ENCODE measurements at places on chromosomes 5 and 9.

GRCh38 chr9:129209109-129209508 is 31.0 kb upstream of the IER5L start:
- DNase-seq: no peak

- DNase-seq: no peak
Observed at GRCh38 chr5:61333321-61333953, 1.4 kb downstream of the ZSWIM6 start.

- DNase-seq: no peak
Observed at GRCh38 chr9:125732562-125732961, 14.6 kb upstream of the PBX3 start.

GRCh38 chr5:83973925-83974815 is 253.5 kb upstream of the HAPLN1 start:
- DNase-seq: no peak

DNA sequence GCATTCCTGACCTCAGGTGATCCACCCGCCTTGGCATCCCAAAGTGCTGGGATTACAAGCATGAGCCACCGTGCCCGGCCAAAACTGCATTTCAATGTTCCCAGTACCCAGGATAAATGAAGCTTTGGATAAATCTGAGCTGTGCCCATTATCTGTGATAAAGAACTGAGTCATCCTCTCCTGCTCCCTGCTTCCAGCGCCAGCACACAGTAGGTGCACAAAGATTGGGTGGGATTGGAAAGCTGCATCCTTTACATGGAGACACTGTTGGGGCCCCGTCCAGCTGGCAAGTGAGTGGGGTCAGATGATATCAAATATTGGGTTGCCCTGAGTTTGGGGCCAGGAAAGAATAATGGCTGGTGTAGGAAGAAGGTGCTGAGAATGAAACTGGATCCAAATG is 17.4 kb downstream of the SH2D3C start:
- no peak for DNase-seq

GRCh38 chr9:16371306-16371705 is 499.2 kb downstream of the BNC2 start:
- no peak for DNase-seq

- DNase-seq: no peak
Observed at GRCh38 chr5:33890131-33891032, 1.4 kb downstream of the ADAMTS12 start.

DNA sequence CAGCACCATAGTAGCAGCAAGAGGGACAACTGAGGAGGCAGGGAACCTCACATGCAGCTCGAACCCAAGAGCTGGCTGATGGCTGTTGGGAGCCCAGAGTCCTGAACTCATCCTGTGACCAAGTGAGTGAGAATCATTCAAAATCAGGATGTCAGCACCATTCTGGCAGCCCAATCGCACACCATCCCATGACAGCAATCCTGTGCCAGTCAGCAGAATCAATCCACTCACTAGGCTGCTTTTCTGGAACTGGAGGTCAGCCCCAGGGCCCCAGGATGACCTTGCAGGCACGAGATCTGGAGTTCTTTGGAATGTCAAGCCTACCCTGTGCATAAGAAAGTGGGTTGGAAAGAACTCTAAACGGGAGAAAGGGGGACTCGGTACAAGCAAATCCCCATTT is 67.8 kb upstream of the TAF11L2 start:
- DNase-seq: no peak

DNA sequence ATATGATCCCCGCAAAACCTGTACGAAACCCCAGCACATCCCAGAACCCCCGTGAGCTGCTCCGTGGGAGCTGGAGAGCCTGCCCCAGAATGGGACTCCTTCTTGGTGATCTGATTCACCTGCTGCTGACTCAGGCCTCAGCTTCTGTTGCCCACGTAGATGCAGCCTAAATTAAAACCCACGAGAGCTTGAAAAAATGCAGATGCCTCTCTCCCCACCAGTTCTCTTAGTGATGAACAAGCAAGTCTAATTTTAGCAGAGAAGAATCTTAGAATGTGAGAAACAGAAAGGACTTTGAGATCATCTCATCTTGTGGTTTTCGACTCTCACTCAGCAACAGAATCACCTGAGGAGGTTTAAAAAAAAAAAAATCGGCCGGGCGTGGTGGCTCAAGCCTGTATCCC is 57.6 kb downstream of the TMOD1 start:
- DNase-seq: no peak

GRCh38 chr5:96861076-96861475 is 15.2 kb upstream of the ERAP2 start:
- DNase-seq: no peak

DNA sequence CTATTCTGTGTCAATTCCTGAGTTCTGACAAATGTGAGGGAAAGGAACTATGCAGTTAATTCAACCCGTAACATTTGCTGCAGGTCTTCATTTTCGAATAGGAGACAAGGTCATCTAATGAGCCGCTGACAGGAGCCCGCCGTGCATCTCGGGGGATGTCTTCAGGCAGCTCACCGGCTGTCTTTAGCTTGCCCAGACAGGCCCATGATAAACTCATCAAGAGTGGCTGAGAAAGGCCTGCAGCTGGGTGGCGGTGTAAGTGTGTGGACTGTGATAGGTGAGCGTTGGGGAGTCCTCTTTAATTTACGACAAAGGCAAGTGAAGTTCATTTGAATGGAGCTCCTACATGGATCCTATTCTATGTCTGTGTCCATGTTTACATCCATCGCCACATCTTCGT is 190.5 kb downstream of the ADCY2 start:
- DNase-seq: no peak

GRCh38 chr5:131426011-131426410 is 162.2 kb downstream of the CDC42SE2 start:
- DNase-seq: no peak

GRCh38 chr9:120652934-120653333 is 61.3 kb downstream of the MEGF9 start:
- DNase-seq: no peak

GRCh38 chr9:87372356-87372851 is 125.3 kb upstream of the DAPK1 start:
- DNase-seq: no peak

- no peak for DNase-seq
Observed at GRCh38 chr5:63097286-63097685, 518.7 kb downstream of the LRRC70 start.

DNA sequence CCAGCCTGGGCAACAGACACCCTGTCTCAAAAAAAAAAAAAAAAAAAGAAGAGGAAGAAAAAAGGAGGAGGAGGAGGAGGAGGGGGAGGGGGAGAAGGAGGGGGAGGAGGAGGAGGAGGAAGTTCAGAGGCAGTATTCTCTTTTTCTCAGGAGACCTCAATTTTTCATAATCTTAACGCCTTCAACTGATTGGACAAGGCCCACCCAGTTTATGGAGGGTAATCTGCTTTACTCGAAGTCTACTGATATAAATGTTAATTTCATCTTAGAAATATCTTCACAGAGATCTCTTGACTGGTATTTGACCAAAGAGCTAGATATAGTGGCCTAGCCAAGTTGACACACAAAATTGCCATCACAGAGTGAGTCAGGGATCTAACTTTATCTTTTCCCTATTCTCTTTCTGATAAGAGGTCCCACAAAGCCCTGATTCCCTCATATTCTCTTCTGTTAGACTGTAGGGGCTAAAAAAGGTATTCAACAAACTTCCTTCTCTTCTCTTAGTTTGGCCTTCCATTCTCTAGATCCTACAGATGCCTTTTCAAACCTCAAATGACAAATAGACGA is 115.5 kb upstream of the ABCA1 start:
- no peak for DNase-seq

DNA sequence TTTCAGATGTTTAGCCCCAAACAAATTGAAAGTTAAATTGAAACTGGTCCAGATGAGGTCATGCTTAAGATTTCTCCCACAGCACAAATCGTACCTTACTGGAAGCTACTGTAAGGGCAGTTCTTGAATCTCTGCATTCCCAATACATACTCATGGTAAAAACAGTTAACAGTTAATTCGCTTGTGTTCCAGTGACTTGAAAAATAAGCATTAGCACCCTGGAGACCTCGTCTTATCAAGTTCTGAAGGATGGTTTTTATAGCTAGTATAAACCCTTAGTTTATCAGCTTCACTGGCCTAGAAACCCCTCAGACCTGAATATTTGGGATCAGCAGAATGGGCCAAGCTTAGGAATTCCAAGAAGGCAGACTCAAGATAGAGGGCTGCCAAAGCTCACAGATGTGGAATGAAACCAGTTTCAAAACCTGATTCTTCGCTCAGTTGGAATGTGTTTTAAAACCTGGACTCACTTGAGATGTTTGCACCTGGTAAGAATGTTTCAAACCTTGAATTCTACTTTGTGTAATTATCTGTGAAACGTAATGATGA is 103.6 kb downstream of the C9orf152 start:
- DNase-seq: no peak

GRCh38 chr9:84357275-84357674 is 16.7 kb upstream of the SLC28A3 start:
- no peak for DNase-seq

GRCh38 chr5:41843456-41844370 is 26.5 kb downstream of the OXCT1 start:
- no peak for DNase-seq

DNA sequence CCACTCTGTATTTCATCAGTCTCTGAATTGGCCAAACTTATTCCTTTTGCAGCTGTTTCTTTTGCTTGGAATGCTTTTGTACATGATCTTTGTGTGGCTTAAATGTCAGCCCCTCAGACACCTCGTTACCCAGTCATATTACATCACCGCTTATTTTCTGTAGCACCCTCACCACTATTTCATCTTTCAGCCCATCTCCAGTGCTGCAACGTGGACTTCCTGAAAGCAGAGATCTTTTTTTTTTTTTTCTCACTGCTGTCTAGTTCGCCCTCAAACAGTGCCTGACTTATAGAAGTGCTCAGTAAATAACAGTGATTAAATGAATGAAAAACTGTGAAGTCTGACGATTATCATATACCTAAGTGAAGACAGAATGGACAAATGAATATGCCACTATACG is 835 bp downstream of the SRA1 start:
- no peak for DNase-seq

DNA sequence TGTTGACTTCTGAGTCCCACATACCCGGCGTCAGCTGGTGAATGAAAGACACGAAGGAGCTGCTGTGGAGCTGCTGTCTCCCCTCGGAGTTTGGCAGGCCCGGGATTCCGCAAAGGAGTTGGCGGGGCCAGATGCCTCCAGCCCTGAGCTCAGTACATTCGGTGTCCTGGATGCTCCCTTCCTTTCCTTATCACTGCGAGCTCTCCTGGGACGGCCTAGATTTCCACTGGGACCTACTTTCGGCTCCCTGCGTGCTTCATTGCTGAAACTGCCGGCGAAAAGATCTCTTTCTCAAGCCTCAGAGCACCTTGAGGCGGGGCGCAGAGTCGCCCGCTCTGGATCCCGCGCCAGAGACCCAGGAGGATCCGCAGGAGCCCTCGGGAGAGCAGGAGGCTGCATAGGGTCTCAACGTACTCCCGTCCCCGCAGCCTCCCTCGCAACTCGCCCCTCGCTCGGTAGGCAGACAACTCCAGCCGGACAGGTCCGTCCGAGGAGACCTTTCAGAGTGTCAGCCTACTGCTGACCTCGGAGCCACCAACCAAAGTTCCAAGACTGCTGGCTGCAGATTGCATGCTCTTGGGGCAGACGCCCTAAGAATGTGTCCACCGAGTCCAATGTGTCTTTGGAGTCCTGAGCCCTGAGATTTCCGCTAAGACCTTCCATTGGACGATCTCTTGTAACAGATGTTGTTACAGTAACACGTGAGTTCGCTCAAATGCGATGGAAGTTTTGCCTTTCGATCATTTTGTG is 6.1 kb downstream of the ANXA2R start:
- DNase-seq: no peak

DNA sequence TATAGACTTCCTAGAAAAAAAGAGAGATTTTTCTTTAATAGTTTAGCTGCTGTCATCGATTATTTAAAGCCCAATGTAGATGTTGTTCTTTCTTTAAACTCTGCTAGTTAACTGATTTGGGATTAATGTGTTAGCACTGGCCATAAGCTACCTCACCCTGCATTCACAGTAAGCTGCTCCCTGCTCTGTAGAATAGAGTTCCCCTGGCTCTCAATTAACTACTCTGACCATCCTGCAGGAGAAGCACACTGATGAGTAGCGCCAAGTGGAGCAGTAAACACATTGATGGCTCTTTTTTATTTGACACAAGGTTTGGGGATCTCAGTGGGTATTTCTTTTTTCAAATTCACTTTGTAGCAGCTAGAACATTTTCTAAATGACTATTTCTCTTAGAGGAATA is 807.9 kb upstream of the ZNF608 start:
- no peak for DNase-seq

GRCh38 chr5:117888688-117889087 is 1099.7 kb downstream of the DTWD2 start:
- DNase-seq: no peak

DNA sequence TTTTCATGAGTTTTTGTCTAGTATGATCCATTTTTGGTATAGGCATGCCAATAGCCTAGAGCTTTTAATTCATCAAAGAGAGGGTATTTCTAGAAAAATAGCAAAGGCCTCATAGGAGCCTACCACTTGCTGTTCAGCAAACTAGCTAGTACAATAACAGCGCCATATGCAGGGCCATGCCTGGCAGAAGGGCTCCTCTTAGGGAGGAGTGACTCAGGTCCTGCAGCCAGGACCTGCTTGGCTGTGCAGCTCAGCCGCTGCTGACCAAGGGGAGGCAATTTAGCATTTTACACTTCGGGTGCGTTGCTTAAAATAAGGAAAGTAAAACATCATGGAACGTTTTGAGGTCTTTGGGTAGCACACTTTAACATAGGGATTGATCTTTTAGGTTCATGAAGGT is 100.6 kb downstream of the TRIO start:
- DNase-seq: no peak

GRCh38 chr5:170372971-170373370 is 16.2 kb downstream of the KCNMB1 start:
- DNase-seq: no peak

DNA sequence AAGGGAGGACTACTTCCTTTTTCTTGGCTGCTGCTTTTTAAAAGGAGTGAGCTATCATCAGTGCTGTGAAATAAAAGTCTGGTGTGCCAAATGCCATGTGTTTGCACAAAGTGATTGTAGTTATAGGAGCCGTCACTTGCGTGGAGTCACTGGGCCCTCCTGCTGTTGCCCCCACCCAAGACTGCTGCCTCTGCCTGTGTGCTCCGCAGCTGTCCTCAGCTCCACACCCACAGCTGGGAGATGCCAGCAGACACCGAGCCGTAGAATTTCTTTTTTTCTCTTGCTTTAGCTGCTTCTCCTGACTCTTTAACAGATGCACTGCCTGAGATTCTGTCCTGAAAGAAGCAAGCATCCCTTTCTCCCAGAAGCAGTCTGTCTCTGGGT is 9.8 kb upstream of the GLE1 start:
- no peak for DNase-seq

Data from ascending aorta (tissue), 2 donors.